ENCODE measurements at places on chromosomes 6 and 20. TPM values are rescaled to one million over a fixed set of nuclear protein-coding genes. Genes with fewer than 3 reads are reported as not detected.

The RBM24 gene
- total RNA-seq: 4.4 TPM

The GPLD1 gene
- total RNA-seq: under 0.01 TPM

The KIZ gene
- total RNA-seq: 3.6 TPM

The SMOC2 gene
- not detected for total RNA-seq

The PLG gene
- total RNA-seq: not detected

The PTK7 gene
- 27.7 TPM for total RNA-seq

The KHDC1L gene
- not detected for total RNA-seq

The IRAK1BP1 gene
- total RNA-seq: 3.3 TPM

The KCNS1 gene
- total RNA-seq: 0.05 TPM

The PROKR2 gene
- not detected for total RNA-seq

The RCAN2 gene
- 0.80 TPM for total RNA-seq

The MCCD1 gene
- total RNA-seq: not detected

The TPD52L1 gene
- total RNA-seq: 5.5 TPM

The ZBTB12 gene
- total RNA-seq: 0.54 TPM

The ERVFRD-1 gene
- 6.5 TPM for total RNA-seq

The PDYN gene
- not detected for total RNA-seq

The DEFB127 gene
- total RNA-seq: not detected

The EFCAB8 gene
- not detected for total RNA-seq

The CDH26 gene
- not detected for total RNA-seq

The LAMA2 gene
- total RNA-seq: 0.59 TPM

The TFAP2A gene
- not detected for total RNA-seq

The PRRC2A gene
- 95.7 TPM for total RNA-seq

The AIF1 gene
- total RNA-seq: not detected

The MCM3 gene
- total RNA-seq: 94.4 TPM

The ULBP3 gene
- total RNA-seq: 12.5 TPM

The LKAAEAR1 gene
- not detected for total RNA-seq

The BPIFA1 gene
- not detected for total RNA-seq

The MRAP2 gene
- total RNA-seq: 0.39 TPM
